ENCODE measurements at places on chromosomes 6 and 20.

- DNase-seq = no peak
Measured at GRCh38 chr6:35980991-35981645, 43.3 kb downstream of the SLC26A8 start.

- no peak for DNase-seq
Measured at GRCh38 chr6:137840252-137840651, 26.8 kb upstream of the TNFAIP3 start.

GRCh38 chr6:137097057-137097456, 52.3 kb upstream of the IL20RA start:
- no peak for DNase-seq

DNA sequence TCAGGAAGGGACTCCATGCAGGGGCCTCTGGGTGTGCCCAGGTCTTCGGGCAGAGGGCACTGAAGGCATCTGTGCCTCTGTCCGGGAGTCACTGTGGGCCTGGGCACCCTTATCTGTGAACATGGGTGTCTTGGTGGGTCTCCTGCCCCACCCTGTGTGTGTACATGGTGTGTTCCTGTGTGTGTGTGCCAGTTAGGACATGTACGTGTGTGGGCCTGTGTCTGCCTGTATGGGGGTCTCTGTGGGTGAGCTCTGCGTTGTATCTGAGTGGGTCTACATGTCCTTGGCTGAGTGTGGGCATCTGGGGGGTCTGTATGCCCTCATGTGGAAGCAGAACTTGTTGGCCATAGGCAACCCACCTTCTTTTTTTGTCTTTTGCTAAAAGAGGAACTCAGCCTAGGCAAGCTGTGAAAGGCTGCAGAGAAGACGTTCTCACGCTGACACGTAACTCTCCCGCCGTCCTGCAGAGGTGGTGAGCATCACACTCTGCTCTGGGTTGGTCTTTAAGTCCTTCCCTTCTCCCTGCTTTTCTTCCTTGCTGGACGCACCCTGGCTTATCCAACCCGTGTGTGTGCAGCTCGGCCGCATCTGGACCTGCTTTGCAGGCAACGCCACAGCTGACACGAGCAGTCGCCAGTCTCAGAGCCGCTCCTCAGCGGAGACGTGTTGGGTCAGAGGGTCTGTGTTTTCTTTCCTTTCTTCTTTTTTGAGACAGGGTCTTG, 532 bp upstream of the NPBWR2 start:
- DNase-seq = no peak

- peak; percentile 80 for DNase-seq
Measured at GRCh38 chr6:158644231-158645063, at the start of gene DYNLT1. Gene DYNLT1, minus strand, starts transcription at chr6:158644743. Its CDS starts 35 bp downstream, at chr6:158644708.

- DNase-seq = no peak
Measured at GRCh38 chr6:170522565-170523183, 30.4 kb downstream of the PSMB1 start.

GRCh38 chr6:109295109-109295773, 87.0 kb downstream of the CD164 start:
- no peak for DNase-seq

GRCh38 chr6:21214738-21215448, 378.7 kb upstream of the SOX4 start:
- DNase-seq = no peak

GRCh38 chr6:39240155-39240757, 11.0 kb upstream of the KCNK5 start:
- DNase-seq = no peak

DNA sequence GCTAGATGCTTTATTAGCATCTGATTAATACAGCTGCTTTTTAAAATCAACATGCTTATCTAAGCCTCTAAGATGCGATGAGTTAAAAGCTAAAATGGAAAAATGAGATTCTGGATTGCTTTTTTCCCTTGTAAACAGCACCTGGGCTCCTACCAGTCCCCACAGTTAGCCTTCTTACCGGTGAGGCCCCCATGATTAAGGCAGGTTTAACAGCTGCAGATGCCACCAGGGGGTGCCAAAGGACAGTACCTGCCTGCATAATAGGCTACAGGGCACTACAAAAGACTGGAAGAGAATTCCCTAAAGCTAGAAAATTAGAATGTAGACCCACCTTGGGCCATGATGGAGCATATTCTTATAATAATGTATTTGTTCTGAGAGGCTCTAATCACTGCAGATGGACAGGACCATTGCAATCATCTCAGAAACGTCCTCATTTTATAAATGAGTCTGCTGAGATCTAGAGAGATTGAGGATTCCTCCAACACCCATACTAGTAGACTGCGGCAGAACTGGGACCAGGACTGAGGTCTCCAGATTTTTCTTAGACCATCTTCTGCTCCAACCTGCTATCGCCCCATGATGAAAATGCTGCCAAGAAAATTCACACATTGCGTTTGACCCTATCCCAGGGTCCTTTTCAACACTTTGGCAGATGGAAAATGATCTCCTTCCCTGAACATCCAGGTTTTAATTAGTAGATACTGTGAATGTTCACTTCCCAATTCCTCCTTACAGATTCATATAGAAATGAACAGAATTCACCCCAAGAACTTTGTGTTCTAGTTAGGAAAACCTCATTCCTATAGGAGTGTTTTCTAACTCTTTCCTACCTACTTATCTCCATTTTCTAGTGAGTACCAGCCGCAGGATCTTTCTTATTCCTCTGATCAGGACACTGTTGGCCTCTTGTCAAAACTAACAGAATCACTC, 148.8 kb downstream of the RPS12 start:
- peak; percentile 4 for DNase-seq
